ENCODE measurements at places on chromosomes 16 and 17.
A peak's percentile ranks its signal among the peaks of the same experiment; 100 is the strongest.

DNA sequence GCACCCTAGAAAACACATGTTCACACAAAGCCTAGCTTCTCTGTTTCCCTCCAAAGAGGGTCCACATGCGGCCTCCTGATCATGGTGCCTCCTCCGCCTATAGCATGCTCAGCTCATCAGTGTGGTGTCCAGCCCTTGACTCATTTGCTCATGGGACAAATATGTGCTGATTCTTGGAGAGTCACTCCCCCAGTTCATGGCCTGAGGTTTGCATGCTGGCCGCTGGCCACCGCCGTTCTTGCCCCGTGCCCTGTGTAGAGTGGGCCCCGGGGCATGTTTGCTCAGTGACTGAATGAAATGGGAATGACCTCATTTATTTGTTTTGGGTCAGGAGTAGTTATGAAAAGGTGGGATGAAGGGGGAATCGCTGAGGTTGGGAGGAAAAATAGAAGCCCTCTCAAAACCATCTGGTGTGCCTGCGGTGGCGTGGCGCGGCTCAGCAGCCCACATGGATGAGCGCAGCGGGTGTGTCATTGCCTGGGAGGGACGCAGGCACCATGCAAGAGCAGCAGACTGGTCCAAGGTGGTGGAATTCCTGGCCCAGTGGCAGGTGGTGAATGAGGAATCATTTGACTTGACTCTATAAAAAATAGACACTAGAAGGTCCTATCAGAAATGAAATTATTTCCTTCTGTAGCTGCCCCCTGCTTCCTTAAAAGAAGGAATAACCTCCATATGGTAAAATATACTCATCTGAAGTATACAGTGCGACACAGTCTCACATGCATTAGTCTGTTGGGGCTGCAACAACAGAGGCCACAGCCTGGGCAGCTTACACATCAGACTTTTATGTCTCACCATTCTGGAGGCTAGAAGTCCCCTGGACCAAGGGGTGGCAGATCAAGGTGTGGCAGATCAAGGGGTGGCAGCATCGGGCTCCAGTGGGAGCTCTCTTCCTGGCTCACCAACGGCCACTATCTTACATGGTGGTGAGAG is 31.7 kb downstream of the CRISPLD2 start:
- no peak for DNase-seq

DNA sequence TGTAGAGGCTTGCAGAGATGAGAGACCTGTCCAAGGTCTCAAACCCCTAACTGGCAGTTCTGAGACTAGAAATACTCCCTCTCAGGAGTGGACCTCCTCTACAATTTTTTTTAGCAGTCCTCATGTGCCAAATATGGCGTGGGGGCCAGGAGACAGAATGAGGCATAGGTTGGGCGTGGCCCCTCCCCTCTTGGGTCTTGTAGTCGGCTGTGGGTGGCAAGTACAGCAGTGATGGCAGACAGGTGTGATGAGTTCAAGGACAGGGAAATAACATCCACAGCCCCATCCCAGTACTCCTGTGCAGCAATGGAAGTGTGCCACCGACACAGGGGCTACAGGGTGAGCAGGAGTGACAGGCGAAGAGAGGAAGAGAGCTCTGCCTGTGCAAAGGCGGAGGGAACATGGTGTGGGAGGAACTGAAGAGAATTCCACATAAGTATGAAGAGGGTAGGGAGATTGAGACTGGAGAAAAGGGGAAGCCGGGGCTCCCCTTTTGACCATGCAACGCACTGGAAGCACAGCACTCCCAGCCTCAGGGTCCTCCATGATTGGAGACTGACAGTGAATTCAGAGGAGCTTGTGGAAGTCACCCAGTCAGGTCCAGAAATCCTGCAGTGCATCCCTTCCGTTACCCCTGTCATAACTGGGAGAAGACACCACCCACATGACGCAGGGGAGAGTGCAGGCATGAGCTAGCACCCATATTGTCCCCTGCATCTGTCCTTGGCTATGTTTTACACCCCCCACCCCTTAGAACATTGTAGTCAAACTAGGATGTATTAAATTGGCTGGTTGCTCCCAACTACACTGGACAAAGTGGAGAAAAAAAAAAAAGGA is 14.8 kb upstream of the CETP start:
- no peak for DNase-seq

DNA sequence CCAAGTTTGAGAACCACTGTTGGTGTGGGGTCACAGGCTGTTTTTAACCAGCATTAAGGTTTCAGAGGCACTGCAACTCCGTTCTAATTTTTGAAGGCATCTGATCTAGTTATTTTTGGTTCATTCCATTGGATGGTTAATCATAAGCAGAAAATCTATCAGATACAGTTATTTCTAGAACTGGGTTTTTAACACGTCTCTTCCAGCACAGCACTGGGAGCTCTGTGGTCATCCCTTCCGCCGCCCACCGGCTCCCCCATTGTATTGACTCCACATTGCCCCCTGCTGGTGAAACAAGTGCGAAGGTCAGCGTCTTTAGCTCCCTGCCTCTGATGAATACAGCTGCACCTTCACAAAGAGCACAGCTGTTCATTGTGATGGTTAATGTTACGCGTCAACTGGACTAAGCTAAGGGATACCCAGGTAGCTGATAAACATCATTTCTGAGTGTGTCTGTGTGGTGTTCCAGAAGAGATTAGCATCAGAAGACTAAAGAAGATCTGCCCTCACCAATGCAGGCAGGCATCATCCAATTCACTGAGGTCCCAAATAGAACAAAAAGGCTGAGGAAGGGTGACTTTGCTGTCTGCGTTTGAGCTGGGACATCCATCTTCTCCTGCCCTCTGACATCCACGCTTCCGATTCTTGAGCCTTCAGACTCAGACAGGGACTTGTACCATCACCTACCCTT is 8.5 kb downstream of the CCL18 start:
- DNase-seq, result peak; percentile 97

GRCh38 chr17:70521821-70522256 is 352.5 kb downstream of the KCNJ2 start:
- DNase-seq, result no peak

DNA sequence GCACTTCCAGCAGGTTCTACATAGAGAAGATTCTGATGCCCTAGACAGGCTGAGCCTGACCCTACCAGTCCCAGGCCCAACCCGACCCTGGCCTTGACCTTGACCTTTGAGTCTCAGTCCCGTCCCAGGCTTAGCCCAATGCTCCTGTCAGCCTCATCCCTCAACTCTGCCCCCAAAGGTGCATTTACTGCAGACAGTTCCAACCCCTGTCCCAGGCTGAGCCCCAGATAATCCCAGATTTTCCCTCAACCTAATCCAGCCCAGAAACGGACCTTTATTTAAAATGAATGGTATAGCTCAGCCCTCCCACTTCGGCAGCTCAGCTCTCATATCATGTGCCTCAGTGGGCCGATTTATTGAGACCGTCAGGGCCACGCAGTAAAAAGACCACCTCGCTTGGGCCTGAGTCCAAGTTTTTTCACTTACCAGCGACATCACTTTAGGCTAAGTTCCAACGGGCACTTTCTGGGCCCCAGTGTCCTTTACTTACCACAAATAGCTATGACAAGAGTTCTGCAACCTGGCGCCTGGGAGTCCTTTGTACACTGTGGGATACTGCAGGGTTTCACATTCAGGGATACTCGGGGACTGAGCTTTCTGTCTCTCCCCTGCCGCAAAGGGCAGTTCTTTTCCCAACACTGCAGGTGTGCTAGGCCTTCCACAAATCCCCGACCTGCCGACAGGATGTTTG is 89.5 kb downstream of the WSCD1 start:
- DNase-seq, result no peak

GRCh38 chr17:77828749-77829539 is 129.6 kb upstream of the TNRC6C start:
- DNase-seq, result no peak

DNA sequence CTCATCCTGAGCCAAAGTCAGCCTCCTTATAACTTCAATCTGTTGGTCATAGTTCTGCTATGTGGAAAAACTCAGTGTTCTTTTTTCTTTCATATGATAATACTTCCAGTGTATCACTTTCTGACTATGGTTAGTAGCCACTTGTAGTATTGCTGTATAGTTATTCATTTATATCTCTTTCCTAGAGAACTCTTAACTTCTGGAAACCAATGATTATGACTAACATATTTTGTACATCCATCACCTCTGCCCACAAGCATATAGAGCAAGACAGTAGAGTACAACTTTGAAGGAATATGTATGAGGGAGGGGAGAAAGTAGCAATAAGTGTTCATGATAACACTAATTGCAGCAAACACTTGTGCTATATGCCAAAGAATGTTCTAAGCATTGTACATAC is 38.6 kb downstream of the COX10 start:
- no peak for DNase-seq

GRCh38 chr17:31696703-31697325 is 162.2 kb downstream of the COPRS start:
- DNase-seq, result no peak

GRCh38 chr17:74077231-74077630 is 126.2 kb upstream of the RPL38 start:
- no peak for DNase-seq

- no peak for DNase-seq
Measured at GRCh38 chr16:10001258-10001775, 180.9 kb downstream of the GRIN2A start.

- DNase-seq, result peak; percentile 46
Measured at GRCh38 chr16:30032083-30032819, 1.2 kb upstream of the TLCD3B start.

DNA sequence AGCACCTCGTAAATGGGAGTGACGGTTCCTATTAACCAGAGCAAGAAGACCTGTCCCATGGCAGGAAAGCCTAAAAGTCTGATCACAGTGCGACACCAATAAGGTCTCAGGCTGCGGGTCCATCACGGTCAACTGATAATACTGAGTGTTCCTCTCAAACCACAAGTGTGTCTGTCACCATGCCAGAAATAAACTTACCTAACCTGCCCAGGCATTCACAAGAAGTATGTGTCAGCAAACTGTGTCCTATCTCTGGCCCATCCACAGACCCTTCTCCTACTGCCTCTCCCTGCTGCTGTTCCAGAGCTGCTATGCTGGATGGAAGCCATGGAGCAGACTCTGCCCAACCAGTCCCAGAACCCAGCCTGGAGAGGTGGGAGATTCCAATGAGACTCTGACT is 73.5 kb downstream of the ZNF423 start:
- DNase-seq, result no peak

DNA sequence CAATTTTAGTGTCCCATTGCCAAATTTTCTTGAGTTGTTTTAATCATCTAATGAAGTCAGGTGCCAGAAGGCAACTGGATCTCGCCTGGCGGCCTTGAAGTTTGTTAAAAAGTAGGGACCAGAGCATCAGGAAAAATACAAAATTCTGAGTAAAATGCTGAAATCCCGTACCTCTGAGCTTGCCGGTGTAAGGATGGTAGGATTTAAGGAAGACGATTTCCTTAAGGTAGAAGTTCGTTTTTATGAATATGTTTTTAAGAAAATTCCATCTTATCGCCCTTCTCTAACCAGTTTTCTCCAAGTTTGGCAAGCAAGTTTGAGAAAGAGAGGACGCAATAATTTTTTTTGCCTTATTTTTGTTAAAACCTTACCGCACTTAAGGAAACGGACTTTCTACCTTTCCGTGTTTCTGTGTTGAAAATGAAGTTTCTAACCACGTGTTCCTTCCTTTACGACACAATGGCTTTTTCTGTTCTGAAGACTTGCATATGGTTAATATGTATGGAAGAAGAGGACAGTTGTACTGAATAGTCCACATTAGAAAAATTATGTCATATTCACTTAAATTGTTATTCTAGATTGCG is 748 bp downstream of the ATF7IP2 start:
- DNase-seq, result no peak

DNA sequence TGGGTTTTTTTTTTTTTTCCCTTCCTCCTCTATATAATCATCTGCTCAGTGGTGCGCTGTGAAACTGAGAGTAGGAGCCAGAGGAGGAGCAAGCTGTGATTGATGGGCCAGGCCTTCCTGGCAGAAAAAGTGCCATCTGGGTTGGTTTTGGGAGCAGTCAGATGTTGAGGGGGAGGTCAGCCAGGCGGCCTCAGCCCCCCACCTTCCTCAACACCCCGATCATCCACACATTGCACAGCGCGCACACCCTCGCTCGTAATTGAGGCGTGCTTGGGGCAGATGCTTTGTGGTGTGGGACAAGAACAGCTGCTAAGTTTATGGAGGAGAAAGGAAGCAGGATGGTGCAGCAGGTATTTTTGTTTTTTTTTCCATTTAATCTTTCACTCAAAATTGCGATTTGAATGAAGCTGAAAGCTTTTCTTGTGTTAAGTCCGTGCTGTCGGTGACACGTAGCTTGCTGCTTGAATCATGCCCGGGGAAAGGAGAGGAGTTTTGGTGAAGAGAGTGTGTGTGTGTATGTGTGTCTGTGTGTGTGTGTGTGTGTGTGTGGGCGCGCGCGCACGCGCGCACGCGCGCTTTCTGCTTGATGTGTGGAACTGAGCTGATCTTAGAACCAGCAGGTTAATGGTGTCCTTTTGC is 177.4 kb downstream of the RBFOX1 start:
- no peak for DNase-seq

- no peak for DNase-seq
Measured at GRCh38 chr16:30060836-30061554, 4.6 kb upstream of the ALDOA start.

DNA sequence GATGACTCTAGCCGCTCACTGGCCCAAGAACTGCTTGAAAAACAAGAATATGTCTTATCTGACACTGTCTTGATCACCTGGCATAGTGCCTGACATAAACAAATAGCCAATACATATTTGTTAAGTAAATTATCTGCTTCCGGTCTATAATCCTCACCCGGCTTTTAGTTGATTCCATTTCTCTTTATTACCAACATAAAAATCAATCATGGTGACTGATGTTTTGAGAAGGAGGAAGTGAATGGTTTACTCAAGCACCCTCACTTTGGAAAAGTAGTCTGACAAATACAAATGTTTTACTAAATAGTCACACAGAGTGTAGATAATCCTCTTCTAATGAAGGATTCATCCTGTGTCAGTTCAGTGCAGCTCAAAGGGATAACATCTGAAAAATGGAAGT is 47.0 kb downstream of the SKAP1 start:
- no peak for DNase-seq

DNA sequence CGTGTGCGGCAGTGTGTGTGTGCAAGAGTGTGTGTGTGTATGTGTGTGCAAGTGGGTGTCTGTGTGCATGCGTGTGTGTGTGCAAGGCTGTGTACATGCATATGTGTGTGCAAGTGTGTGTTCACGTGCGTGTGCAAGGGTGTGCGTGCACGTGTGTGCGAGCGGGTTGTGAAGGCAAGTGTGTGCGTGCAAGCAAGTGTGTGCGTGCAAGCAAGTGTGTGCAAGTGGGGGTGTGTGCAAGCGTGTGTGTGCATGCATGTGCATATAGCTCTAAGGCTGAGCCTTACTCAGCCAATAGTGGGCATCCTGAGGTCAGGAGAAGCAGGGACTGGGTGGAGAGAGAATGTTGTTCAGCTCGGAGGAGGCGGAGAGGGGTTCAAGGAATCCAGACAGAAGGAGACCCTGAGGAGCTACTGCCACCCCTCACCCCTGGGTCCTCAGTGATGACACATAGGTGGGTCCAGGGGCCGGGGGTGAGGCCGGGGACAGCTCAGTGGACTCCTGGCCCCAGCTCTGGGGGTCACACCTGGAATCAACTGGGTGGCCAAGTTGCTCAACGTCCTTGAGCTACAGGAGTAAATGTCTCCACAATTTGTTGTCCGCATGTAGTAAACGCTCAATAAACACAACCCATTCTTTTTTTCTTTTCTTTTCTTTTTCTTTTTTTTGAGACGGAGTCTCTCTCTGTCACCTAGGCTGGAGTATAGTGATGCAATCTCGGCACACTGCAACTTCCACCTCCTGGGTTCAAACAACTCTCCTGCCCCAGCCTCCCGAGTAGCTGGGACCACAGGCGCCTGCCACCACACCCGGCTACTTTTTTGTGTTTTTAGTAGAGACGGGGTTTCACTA is 1.8 kb downstream of the PRR29 start:
- DNase-seq, result no peak

GRCh38 chr17:42002792-42003301 is 14.4 kb downstream of the DNAJC7 start:
- no peak for DNase-seq

Measured in inflammatory macrophage treated with lipopolysaccharide for 1 hour (primary cell).